ENCODE measurements at places on chromosomes 1 and 21.
A peak's percentile ranks its signal among the peaks of the same experiment; 100 is the strongest.

DNA sequence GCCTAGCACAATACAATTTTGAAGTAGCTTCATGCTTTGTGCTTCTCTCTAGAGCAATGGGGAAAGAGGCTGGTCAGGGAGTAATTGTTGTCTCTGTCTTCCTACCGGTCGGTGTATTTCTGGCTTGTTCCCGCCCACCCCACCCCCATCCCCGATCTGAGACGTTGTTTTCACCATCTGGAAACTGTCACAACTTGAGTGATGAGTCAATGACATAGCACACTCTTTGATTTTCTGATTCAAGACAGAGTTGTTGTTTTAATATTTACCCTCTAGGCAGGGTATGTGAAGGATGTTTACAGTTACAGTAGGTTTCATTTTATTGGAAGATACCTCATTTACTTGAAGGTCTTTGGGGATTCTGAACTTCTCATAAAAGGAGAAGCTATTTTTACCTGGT, 7.0 kb downstream of the IL12RB2 start:
- no peak for DNase-seq

GRCh38 chr1:32706491-32706890, 3.9 kb upstream of the SYNC start:
- no peak for DNase-seq

- DNase-seq = no peak
Measured at GRCh38 chr21:42232176-42232825, 13.4 kb downstream of the ABCG1 start.

- DNase-seq = no peak
Measured at GRCh38 chr1:230948301-230948700, 30.4 kb downstream of the TTC13 start.

DNA sequence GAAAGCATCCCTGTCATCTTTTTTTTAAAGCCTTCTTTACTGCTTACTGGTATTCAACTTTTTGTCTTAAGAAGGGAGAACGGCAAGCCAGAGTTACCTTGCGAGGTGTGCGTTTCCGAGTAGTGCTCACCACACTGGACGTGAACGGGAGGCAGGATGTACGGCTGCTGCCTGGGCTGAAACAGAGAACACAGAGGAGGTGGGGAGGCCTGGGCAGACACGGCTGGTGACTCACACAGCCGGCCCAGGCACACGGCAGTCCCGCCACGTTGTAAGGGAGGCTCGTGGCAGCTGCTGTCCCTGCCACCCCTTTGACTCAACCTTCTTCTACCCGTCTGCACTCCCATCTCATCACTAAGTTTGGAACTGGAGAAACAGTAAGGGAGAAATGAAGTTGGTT, 105.8 kb downstream of the SMYD2 start:
- no peak for DNase-seq

DNA sequence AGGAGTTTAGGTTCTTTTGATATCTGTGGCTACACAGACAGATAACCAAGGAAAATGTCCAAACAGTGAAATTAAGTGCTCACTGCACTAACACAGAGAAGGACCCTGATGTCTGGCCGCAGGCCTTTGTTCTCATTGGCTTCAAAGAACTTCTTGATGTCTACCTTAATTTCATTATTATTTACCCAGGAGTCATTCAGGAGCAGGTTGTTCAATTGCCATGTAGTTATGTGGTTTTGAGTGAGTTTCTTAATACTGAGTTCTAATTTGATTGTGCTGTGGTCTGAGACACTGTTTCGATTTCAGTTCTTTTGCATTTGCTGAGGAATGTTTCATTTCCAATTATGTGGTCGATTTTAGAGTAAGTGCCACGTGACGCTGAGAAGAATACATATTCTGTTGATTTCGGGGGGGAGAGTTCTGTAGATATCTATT, 15.2 kb upstream of the LGALS8 start:
- DNase-seq = no peak

- DNase-seq = no peak
Measured at GRCh38 chr1:78279051-78279450, 211.7 kb upstream of the PTGFR start.

DNA sequence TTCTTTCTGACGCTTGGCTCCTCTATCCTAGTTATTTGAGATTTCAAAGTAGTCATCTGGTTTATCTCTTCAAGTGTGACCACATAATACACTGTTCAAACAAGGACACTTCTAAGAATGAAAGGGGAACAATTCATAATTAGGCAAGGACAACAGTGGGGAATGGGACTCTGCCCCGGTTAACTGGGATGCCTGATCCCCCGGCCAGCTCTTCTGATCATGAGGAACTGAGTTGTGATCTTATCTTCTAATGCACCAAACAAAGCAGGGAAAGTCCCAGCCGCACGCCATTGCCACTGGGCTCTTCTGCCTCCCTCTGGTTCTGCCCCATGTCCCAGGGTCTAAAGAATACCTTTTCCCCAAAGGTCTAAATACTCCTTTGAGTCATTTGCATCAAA, 158.2 kb upstream of the IRF2BP2 start:
- DNase-seq = no peak

DNA sequence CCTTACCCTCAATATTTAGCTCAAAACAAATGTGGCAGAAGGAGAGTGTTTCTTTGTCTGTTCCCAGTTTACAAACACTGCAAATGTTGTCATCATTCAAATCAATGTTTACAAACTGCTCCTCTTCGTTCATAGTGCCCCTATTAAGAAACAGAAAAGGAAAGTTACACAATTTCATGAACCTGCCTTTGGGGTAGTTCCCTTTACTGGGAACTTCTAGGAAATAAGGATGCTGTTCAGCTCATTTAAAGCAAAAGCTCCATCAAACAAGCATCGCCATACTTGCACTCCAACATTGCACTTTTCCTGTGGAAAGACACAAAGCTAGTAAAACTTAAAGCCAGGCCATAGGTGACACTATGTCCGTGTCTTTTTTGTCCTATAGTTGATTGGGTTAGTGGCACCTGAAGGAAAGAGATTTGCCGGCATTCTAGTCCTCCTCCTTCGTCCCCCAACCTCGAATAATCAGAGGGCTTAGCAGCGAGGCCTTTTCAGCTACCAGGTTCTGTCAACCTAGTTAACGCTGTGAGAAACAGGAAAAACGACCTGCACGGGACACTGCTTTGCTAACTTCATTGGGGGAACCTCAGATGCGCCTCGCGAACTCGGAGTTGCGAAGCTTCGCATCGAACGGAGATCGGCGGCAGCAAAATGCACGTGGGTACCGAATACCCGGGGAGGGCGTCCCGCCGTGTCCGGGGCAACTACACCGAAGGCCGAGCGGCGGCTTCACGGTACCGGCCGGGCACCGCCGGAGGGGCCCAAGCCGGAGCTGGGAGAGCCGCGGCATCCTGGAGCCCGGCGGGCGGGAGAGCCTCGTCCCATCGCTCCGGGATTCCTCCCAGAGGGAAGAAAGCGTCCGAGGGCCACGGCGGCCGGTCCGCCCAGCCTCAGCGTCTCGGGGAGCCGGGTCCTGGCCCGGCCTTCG, 706 bp downstream of the C21orf91 start:
- DNase-seq = peak; percentile 64

DNA sequence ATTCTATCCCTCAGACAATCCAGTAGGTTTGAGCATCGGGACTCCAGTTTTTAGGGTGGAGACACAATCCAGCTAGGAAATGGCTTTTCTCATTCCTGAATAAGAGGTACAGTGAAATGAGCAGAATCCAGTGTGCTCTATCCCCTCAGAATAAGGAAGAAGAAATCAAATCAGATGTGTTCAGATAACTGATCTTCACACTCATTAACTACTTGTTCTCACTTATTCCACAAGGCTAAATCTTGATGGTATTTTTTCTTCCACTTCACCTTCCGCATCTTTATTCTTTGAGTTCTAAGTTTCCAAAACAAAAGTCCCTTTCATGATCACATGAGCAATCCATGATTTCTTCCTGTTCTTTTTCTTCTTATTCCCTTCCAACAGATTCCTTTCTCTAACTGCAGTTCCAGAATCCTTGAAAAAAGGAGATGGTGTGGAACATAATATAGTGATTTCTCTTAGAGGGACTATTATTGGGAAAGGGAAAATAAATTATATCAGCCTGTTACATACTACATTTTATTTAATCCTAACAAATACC, 1.7 kb downstream of the SYT11 start:
- DNase-seq = no peak

DNA sequence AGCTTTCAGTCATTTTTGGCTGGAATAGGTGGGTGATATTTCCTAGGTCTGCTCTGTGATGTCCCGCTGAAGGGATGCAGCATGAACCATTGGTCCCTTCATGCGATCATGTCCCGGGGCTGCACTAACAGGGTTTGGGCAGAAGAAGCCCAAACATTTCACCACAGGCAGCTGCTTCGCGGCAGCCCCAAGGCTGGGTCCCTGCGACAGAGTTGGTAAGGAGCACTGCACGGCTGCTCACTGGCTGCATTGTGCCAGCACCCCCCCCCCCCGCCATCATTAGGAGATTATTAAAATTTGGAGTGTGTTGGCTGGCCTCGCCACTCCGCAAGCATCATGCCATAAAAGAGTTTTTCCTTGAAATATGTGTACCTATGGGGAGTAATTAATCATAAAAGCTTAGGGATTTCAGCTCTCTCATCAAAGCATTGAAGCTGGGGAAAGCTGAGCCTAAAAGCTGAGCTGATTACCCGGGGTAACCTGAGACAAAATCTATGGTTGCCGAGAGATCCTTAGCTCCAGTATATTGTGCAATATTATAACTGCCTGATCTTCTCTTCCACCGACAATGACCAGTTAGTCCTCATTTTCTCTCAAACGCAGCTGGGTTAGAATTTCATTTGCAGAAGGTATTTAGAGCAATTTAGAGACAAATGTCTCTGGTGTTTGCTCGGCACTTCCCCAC, 62.5 kb downstream of the PEX14 start:
- no peak for DNase-seq

DNA sequence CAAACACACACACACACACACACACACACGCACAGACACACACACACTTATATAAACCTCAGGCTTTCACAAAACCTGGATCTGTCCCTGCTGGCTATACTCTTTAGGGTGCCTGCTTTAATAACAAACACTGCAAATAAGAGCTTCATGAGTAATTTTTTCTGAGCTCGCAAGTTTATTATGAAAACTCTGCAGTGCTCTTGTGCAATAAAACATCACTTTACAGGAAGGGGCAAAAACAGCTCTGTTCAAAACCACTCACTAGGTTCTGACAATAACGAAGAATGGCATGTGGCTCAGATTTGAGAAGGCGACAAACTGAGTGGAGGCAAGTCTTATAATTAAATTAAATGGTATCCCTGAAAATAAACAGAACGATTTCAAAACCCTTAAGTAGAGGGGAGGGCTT, 42.6 kb upstream of the CTPS1 start:
- no peak for DNase-seq

DNA sequence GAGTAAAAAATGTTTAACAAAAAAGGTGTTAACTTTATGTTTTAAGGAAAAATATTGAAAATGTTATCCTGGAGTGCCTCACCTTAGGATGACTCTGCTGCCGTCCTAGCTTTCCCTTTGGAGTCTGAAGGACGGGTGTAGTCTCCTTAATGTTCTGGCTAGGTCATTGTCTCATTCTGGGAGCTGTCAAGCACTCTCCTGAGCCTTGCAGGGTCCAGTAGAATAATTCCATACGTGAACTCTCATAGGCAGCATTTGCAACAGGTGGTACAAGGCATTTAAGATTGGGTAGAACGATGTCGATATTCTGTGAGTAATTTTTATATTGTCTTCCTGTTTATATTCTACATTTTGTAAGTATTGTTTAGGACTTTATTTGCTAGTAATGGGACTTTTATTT, 283.6 kb upstream of the C1orf105 start:
- no peak for DNase-seq

DNA sequence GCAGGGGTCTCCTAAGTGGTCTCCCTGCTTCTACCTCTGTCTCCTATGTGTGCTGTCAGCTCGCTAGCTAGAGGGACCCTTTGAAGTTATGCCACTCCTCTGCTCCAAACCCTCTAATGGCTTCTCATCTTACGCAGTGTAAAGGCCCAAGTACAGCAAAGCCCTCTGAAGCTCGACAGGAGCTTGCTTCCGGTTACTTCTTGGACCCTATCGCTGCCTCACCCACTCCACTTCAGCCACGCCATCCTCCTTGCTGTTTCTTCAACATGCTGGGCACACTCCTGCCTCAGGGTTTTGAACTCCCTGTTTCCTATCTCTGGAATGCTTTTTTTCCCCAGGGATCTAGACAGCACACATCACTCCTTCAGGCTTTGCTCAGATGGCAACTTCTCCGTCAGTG, 102.3 kb upstream of the F3 start:
- no peak for DNase-seq

GRCh38 chr21:46314441-46315020, 9.1 kb downstream of the C21orf58 start:
- DNase-seq = no peak

DNA sequence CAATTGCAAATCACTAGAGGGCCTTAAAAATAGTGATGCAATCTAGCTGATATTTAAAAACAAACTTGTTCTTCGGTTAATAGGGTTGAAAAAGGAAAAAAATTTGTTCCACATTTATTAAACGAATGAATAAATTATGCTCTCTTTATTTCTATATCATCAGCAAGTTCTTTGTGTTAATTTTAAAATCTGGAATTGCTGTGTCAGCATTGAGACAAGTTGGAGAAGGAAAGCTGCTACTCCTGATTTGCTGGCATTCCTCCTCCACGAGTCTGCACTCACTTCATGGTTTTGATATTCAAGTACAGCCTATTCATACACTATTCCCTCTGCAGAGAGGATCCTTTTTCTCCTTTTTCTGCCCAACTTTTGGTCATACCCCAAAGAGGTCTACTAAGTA, 117.6 kb downstream of the MRPL39 start:
- no peak for DNase-seq

- DNase-seq = no peak
Measured at GRCh38 chr1:31531177-31531999, 44.9 kb upstream of the TINAGL1 start.

GRCh38 chr1:44489481-44489880, 84.4 kb downstream of the RNF220 start:
- no peak for DNase-seq

DNA sequence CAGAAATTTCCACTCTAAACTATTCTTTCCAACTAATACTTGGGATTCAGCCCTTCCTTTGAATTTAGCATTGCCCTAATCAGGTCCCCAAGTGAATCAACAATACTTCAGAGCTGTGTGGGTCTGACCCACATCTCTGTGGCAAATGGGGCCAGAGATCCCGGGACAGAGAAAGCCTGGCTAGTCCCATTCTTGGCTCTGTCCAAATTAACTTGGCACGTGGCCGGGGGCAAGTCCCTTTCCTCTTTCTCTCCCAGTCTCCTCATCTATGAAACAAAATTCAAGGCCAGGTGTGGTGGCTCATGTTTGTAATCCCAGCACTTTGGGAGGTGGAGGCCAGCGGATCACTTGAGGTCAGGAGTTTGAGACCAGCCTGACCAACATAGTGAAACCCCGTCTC, 6.3 kb upstream of the ZC3H12A start:
- DNase-seq = no peak

DNA sequence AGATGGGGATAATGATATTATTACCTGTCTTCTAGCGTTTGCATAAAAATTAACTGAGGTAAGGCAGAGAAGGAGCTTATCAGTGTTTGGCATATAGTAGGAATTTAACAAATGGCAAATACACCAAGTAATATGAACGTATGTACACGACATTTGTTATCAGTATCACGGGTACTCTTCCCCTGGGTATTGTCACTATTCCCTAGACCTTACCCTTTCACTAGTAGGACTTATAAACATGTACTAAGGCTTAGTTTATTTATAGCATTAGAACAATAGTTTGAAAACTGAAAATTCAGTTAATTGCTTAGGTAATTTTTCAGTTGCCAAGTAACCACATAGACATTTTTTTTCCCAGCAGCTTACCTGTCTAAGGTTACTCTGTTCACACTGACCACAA, 187.0 kb downstream of the KCTD3 start:
- no peak for DNase-seq

All from stimulated activated CD8-positive, alpha-beta memory T cell treated with anti-CD3 and anti-CD28 coated beads, Interleukin-4, amount 100 ng/mL, for 48 hours (primary cell).